ENCODE measurements at places on chromosomes 11 and 22.

GRCh38 chr22:16975155-16975885 is 32.7 kb downstream of the GAB4 start:
- no peak for DNase-seq

DNA sequence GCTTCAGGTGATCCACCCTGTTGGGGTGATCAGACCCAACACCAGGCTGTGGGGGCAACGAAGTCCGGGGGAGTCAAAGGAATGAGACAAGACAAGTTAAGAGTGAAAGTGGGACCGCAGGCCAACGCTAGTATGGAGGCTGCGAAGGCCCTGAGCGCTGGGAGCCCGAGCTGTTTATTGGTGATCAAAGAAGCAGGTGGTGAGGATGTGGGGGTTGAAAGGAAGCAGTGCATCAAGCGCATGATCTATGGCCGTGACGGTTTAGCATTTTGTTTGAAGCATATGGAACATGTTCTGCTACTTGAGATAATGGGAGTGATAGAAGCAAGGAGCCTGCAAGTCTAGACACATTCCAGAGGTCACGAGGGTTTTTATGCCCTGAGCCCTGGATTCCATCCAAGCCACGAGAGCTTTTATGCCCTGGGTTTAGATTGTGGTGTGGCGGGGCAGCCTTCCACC is 49.5 kb downstream of the MCHR1 start:
- DNase-seq = no peak

GRCh38 chr11:118615976-118616371 is 8.6 kb downstream of the PHLDB1 start:
- no peak for DNase-seq

DNA sequence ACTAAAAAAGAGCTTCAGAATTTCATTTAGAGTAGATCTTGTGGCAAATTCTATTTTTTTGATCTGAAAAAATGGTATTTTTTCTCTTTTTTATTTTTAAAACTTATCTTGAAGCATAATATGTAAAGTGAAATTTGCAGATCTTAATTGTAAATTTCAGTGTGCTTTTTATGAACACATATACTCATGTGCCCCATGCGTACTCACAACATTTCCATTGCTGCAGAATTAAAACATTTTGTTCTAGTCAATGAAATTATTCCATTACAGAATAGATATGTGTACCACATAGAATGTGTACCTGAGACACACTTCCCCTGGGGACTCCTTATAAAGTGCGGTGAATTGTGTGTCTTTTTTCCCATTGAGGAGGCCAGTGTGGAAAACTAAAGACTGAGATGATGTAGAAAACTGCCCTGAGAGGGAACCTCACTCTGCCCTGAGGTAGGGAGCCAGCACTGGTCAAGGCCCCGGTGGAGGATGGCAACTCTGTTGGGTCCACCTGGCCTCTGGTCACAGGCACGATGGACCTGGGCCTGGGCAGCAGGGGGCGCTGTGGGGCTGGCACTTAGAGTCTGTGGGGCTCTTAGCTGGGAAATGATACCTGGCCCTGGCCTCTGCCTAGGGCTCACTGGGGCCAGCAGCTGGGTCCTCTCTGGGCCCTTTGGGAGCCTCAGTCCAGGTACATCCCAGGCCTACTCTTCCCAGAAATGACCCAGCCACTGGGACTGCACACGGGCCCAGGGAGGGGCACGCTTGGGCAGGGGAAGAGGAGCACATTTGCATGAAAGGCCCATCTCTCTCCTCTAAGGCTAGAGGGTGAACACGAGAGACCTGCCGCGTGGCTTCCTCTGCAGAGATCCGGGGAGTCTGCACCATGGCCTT is 77.9 kb upstream of the TOP3B start:
- DNase-seq = peak; percentile 79

- no peak for DNase-seq
These were observed 62.4 kb downstream of the PARVG start for GRCh38 chr22:44242946-44243724.

GRCh38 chr11:117647207-117647606 is 149.8 kb downstream of the DSCAML1 start:
- no peak for DNase-seq
